Activated T-helper 9 cell treated with anti-CD3 and anti-CD28 coated beads, Interleukin-2, amount 50 U/mL, for 16 hours (primary cell): ENCODE measurements at places on chromosomes 7 and 10.

- DNase-seq = no peak
Measured at GRCh38 chr7:44411306-44411705, 79.2 kb downstream of the NUDCD3 start.

DNA sequence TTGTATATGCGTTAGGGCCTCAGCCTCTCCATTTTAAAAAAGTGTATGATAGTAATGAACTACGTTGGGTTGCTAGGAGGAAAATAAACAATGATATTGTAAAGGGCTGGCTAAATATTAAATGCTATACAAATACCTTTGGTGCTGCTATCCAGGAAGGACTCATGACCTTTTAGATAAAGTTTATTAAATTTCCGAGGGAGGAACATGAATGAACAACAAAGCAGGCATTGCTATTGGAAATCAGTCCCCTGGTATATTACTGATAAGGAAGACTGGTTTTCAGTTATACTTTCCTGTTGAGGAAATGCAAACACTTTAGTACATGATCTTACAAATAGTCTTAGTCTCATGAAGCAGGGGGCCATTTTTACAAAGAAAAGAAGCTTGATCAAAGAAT is 17.2 kb upstream of the AGR2 start:
- DNase-seq = no peak

- DNase-seq = no peak
Measured at GRCh38 chr7:141386881-141387280, 164.3 kb upstream of the AGK start.

GRCh38 chr7:154976844-154977243 is 26.1 kb downstream of the PAXIP1 start:
- no peak for DNase-seq

- no peak for DNase-seq
Measured at GRCh38 chr7:142168746-142169145, 57.2 kb downstream of the MGAM2 start.

GRCh38 chr10:63703740-63704345 is 182.6 kb downstream of the REEP3 start:
- no peak for DNase-seq

- DNase-seq = no peak
Measured at GRCh38 chr7:43396187-43396740, 186.6 kb upstream of the STK17A start.

DNA sequence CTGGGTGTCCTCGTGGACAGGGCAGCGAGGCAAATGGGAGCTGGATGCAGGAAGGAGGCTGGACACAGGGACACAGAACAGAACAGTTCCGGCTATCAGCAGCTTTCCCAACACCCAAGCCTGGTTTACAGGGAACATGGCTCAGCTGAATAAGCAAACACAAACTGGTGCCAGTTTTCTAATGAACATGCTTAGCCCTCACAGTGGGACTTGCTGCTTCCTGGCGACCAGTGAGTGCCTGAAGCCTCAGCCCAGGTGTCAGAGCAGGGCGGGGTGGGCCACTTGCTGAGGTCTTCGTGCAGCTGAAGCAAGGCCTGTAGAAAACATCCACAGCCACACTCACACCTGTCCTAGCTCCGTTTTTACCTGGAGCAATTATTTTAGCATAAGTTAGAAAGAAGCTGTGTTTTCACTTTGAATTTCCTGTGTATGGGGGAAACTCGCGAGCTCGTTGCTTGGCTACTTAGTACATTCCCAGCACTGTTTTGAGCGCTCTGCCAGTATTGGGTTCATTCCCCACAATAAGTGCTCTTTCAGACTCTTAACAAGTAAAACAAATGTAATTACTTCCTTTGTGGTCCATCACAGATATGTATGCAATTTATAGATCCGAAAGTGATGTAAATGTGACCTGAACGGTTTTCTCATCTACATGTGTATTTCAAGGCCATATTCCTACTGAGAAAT is 261.2 kb upstream of the SHH start:
- no peak for DNase-seq

- no peak for DNase-seq
Measured at GRCh38 chr10:51422311-51423120, 276.9 kb downstream of the CSTF2T start.

GRCh38 chr7:141562972-141563371 is 11.8 kb downstream of the AGK start:
- no peak for DNase-seq

DNA sequence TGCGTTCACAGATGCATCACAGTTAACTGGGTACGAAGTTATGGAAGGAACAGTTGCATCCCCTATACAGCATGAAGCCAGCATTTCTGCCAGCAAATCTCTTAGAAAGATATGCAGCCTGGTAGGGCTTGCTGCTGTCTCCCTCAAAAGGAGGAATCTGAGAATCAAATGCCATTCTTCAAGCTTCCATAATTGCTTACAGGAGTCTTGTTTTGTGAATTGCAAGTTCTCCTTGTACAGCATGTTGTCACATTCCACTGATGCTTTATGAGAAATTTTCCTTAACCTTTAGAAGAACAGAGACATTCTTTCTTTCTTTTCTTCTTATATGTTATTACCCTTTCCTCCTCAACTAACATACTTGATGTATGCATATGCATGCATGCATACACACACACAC is 134.6 kb downstream of the CHRM2 start:
- no peak for DNase-seq

- no peak for DNase-seq
Measured at GRCh38 chr10:132669208-132669861, 116.6 kb downstream of the NKX6-2 start.

DNA sequence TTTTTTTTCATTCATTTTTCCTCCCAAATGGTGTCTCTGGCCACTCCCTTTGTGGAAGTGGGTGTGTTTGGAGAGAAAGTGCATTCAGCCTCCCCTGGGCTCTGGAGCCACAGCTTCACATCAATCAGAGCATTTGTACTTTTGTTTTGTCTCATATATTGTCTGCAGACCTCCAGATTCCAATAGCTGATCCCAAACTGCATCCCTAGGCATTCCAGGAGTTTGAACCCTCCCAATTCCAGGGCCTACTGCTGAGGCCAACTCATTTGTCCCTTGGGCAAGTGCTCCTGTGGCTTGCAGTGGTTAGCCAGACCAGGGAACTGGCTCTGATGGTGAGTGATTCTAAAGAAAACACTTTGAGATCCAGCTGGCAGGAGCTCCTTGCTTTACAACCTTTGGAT is 163.3 kb downstream of the IPMK start:
- no peak for DNase-seq

DNA sequence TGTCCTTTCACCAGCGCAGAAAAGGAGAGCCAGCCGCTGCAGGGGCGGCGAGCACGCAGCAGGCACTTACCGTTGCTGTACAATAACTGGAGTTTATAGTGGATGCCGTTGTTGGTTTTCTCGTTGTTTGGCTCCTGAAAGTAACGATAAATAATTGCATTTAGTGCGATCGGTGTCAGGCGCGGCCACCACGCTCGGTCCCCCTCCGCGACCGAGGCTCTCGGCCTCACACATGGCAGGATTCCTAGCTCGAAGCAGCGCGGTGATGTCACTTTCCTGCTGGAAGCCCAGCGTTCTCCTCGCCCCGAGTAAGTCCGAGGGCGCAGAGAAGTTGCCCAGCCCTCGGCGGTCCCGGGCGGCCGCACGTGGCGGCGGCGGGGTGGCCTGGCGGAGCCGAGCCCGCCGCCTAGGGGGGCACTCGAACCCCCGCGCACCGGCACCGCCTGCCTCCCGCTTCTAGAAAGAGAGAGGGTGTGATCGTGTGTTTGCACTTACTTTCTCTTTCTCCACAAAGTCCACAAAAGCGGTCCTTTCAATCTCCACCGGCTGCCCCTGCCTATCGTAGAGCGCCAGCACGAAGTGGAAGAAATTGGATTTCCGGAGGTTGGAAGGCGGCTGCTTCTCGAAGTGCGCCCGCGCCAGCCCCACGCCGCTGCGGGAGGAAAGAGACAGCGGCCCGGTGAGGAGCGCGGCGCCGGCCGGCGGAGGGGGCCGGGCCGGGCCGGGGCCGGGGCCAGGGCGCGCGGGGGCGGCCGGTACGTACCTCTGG is 1.0 kb downstream of the EBF3 start:
- no peak for DNase-seq

DNA sequence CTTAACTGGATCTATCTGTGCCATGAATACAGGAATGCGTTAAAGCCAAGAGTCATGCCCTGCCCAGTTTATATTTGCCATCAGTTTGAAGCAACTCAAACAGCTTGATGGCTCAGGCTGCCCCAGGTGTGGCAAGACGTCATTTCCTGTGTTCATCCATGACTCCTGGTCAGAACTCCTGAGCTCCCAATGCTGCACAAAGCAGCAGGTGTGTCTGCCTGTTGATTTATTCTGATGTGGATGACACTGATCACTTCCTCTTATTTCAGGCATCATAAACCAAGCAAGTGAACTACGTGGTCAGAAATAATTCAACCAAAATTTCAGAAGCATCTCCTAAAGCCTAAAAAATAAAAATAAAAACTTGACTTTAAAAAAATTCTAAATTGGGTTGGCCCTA is 68.5 kb downstream of the EZH2 start:
- DNase-seq = no peak

GRCh38 chr10:126839094-126839761 is 66.0 kb upstream of the DOCK1 start:
- DNase-seq = no peak

GRCh38 chr7:28408105-28408959 is 4.0 kb upstream of the CREB5 start:
- DNase-seq = no peak

DNA sequence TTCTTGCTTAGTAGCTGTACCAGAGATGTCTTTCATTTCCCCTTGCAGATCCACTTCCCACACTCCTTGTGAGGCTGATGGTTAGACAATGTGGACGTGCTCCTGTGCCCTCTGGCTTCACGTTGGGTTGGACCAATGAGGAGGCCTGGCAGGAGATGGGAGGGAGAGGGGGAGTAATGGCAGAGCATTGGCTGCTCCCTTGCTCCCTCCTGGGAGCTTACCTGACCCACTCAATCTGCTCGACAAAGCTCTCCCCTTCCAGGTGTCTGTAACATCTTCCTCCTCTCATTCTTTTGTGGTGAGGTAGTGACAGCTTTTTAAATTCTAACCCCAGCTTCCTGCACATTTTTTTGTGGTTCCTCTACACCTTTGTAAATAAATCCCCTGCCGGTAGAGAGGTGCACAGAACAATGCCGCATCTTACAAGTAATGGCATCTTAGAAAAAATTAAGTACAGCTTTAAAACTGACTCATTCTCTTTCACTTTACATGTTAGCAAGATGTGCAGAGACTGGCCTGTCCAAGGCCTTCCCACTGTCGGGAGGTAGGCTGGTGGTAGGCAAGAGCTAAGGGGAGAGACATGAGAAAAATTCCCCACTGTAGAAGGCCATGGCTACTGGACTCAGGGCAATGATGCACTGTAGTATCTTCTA is 134.3 kb downstream of the HTR7 start:
- DNase-seq = no peak

GRCh38 chr7:44909596-44910389 is 24.5 kb upstream of the PURB start:
- DNase-seq = no peak

DNA sequence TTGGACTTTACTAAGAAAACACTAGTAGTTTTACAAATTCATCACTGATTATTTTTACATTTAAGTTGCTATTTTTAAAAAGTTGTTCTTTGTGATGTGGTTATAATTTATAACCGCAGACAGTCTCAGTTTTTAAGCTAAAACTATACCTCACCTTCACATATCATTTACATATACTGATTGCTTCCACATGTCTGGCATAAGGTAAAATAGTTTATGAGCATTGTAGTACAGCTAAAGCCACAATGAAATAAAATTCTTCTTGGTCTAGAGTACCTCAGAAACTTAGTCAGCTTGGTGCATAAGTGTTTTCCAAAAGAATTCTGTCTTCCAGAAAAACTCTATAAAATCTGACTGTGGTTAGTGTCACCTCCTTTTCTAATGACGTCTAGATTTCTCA is 13.0 kb downstream of the SEMA3A start:
- DNase-seq = no peak

DNA sequence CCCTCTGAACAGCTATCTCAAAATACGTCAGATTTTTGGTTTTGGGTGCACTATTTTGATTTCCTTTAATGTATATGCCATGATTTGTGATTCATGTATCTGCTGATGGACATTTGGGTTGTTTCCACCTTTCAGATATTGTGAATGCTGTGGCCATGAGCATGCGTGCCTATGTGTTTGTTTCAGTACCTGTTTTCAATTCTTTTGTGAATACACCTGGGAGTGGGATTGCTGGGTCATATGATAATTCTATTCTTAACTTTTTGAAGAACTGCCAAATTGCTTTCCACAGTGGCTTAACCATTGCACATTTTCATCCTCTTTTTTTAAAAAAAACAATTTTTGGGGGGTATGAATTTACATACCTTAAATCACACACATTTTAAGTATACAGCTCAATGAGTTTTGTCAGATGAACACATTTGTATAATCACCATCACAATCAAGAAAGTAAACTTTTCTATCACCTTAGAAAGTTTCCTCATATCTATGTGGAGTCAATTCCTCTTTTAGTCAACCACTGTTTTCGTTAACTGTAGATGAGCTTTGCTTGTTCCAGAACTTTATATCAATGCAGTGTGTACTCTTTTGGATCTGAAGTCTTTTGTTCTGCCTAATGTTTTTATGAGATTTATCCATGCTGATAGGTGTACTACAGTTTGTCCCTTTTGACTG is 36.9 kb downstream of the CYP26A1 start:
- DNase-seq = no peak

- DNase-seq = no peak
Measured at GRCh38 chr7:15305002-15305600, 256.7 kb downstream of the AGMO start.

DNA sequence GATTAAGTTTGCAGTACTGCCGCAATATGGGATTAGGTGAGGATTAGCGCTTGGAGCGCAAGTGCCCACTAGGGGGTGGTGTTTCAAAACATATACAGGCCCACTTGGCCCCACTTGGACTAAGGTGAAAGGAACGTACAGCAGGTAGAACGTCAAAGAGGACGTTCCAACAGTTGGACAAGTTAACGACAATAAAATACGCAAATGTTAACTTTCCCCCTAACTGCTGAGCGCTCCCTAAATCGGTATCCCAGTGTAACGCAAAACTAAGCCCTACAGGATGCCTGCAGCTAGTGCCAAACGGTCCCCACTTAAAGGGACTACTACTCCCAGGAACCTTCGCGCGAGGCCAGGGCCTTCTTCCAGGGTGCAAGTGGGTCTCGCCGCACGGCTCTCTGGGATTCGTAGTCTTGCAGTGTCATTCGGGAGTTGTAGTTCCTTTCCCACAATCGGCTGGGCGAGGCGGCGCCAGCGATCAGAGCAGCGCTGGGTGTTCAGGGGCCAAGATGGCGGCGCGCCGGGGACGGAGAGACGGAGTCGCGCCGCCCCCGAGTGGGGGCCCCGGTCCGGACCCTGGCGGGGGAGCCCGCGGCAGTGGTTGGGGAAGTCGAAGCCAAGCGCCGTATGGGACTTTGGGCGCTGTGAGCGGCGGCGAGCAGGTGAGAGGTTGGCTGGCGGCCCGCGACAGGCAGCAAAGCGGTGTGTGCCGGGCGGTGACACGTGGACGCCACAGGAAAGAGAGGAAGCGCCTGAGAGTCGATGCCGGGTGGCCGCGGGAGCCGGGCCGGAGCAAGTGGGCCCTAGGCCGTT is at the start of gene PPRC1:
Gene PPRC1 (plus strand): TSS at position 478 of the 810 bp plus-strand sequence. CDS start 29 bp downstream, at position 507.
- DNase-seq = peak; percentile 94

DNA sequence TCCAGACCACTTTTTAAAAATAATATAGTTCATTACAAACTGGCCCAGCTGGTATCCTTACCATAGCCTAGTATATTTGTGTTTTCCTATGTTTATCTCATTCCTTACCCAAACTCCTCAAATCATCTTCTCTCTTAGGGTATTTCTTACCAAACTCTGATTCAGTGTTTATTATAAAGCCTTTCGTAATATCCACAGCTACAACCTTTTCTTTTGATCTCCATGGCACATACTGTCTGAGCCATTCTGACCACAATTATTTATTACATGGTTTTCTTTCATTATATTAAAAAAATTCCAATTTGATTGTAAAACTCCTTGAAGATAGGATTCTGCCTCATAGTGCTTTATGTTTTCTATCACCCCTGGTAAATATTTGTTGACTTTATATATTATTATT is 94.2 kb downstream of the LRMDA start:
- no peak for DNase-seq
